ENCODE measurements at places on chromosomes 7 and 10. TPM values are rescaled to one million over a fixed set of nuclear protein-coding genes. Genes with fewer than 3 reads are reported as not detected.

DNA sequence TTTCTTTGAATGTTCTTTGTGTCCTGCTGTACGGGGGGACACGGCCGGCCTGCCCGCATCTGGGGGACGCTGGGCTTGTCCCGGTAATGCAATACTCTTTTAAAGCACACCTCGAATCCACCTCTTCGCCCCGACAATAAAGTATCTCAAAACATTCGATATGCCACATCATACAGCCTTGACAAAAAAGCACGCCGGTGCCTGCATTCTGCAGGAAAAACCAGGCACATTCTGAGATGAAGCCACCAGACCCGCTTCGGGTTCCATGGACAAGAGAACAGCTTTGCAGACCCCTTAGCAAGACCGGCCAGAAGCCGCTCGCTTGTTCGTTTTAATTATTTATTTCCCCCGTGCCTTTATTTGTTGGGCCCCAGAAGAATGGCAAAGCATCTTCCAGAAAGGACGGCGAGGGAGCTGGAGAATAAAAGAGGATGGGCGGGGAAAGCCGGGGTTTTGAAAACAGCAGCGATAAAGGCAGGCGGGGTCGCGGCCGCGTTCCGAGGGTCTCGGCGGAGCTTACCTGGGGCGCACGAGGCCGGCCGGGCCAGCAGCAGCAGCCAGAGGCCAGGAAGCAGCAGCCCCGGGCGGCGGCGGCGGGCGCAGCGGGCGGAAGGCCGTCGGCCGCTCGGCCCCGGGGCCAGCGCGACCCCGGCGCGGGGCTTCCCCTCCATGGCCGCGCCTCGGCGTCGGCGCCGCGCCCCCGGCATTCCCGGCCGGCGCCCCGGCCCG, 462 bp downstream of the KIAA1549 start:
- DNase-seq, result no peak

DNA sequence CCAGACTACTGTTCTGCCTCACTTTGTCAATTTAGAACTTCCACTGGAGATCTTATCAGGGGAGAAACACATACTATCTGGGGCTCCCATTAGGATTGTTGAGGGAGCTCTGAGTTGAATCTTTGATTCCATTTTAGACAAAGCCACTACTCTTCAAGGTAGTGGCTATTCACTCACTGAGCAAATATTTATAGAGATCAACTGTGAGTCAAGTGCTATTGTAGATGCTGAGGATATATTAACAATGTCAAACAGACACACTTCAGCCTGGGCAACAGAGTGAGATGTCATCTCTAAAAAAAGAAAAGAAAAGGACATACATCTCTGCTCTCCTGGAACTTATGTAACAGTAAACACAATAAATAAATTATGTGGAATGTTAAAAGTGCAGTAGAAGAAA, 315.3 kb downstream of the PTEN start:
- DNase-seq, result no peak

GRCh38 chr10:8539056-8539455, 484.6 kb downstream of the GATA3 start:
- DNase-seq, result no peak

DNA sequence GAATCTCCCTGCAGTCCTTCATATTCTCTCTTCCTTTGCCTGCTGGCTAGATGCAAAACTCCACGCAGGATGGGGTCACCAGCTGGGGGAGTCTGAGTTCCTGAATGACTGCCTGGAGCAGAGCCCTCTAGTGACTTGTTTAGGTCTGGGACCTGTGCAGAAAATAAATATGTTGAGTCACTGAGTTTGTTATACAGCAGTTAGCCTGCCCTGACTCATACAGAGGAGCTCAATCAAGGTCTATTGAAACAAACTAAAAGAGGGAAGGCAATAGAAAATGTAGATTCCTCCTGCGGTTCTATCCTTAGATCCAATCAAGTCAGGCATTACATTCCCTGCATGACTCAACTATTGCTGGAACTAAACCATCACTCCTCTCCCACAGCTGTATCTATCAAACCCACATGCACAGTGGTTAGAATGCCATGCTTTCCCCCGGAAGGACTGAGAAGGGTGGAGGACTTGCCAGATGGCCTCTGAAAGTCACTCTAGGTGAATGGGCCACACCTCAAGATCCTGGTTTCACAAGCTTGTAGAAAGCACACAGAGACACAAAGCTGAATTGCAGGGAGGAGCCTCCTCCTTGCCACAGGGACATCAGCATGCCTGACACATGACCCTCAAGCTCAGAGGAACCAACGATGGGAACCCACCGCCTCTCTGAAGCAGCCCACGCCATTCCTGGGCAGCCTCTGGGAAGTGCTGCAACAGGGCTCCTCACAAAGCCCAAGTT, 73.9 kb downstream of the SH3PXD2A start:
- DNase-seq, result no peak

The GFRA1 gene
- not detected for total RNA-seq

DNA sequence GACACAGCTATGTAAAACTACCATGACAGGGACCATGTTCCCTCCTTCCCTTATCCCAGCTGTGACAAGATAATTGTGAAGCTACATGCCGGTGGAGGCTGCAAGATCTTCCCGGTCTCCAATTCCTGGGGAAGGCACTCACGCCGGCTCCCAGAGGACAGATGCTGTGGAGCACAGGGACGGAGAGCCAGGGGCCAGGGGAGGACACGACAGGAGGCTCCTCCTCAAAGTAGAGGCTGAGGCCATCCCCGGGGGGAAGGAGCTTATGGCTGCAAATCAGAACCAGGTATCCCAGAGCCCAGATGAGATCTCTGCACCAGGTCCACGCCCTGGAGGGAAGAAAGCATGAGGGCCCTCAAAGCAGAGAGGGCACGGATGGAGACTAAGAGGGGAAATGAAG, 286.2 kb downstream of the TCERG1L start:
- no peak for DNase-seq

GRCh38 chr7:110839866-110840265, 251.1 kb upstream of the LRRN3 start:
- DNase-seq, result no peak

- no peak for DNase-seq
Observed at GRCh38 chr7:33774762-33775523, 130.4 kb upstream of the BMPER start.

DNA sequence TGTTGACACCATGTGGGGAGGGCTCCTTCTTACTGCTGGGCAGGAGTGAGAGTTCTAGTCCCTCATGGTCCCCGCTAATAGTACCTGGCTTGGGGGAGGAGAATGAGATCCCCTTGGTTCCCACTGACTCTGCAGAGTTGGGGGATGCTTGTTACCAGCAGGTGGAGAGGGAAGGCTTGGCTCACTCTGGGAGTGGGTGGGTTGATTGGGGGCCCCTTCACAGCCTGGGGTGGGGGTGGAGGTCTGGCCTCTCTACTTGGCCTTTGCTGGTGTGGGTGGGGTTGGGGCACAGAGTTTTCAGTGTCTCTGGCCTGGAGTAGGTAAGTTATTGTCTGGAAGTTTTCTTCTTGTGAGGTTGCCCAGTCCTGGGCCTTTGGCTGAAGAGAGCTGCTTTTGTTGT, 31.9 kb downstream of the ADCY1 start:
- no peak for DNase-seq

DNA sequence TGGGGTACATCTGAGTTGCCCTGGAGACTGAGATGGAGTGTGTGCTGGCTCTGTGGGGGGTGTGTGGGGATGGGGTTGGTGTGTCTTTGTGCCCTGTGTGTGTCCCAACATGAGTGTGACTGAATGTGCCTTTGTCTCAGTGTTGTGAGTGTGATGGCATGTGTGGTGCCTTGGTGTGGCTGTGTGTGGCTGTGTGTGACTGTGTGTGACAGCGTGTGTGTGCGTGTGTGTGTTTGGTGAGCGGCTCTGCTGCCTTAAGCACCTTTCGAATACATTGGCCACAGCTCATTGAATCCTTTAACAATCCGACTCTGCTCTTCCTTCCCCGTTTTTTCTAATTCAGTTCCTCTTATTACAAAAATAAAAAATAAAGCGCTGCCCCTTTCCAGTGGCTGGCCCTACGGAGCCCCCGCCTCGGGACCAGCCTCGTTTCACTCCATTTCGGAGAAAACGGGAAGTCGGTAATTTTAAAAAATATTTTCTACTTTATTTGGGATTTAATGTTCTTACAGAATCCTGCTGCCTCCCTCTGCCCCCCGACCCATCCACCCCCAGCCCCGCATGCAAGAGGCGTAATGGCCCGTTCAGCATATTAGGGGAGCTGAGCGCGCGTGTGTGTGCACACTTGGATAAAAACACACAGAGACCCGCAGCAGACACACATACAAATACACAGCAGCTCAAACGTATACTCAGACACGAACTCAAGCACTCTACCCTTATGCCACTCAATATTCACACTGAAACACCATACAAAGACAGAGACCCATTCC, 35.5 kb downstream of the HIF1AN start:
- DNase-seq, result no peak

- no peak for DNase-seq
Observed at GRCh38 chr10:79425074-79425532, 20.3 kb downstream of the ZCCHC24 start.

- peak; percentile 80 for DNase-seq
Observed at GRCh38 chr7:157568770-157569584, 232.2 kb downstream of the DNAJB6 start.

DNA sequence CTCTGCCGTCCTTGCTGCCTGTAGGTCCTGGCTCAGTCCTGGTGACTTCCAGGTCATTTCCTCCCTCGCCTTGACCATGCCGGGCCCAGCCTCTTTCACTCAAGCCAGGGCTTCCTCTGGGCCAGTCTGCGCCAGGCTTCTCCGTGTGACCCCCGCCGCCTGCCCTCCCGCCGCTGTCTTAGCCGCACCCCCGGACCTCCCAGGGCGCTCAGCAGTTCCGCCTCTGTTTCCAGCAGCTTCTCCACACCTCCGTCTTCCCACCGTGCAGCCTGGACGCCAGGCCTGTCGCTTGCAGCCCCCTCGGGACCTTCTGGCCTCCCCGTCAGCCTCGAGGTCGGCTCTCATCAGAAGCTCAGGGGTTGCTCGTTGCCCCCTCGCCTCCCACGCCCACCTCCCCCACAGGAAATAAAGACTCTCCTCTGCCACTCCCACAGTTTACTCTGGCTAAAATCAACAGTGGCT, 123.0 kb upstream of the FZD8 start:
- no peak for DNase-seq

- DNase-seq, result no peak
Observed at GRCh38 chr10:29669149-29669548, 34.4 kb upstream of the SVIL start.

DNA sequence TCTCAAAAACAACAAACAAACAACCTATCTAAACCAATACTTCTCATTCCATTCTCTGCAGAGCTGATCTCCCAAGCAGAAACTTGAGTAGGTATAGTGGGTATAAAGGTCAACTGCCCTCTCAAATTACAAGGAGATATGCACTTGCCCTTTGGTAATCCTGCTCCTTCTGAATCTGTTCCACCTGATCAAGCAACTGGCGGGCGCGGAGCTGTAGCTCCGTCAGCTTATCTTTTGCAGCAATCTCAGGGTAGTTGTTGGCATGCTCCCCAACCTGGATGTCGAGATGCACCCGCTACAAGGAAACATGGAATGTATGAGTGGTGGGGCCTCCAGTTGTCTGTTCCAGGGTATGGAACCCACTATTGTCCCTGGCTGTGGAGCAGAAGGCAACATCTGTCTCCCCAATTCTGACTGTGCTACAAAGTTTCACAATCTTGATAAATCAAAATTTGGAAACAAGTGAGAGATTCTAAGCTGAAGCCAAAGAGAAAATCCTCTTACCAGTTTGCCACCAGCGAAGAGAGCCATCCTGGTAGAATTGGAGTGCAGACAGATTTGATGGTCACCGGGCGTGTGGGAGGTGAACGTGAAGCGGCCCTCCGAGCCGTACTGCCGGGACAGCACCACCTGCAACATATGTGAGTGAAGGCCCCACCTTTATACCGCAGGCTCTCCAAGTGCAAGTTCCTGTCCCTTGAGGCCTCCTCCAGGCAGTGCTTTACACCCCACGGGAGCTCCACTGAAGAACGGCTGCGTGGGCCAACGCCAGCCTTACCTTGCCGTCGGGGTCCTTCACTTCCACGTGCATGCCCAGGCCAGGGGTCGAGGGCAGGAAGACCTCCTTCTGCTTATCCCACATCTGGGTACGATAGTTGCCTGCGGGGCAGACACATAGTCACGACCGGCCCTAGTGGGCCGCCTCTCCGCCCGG, 819 bp downstream of the TMED4 start:
- DNase-seq, result peak; percentile 71

DNA sequence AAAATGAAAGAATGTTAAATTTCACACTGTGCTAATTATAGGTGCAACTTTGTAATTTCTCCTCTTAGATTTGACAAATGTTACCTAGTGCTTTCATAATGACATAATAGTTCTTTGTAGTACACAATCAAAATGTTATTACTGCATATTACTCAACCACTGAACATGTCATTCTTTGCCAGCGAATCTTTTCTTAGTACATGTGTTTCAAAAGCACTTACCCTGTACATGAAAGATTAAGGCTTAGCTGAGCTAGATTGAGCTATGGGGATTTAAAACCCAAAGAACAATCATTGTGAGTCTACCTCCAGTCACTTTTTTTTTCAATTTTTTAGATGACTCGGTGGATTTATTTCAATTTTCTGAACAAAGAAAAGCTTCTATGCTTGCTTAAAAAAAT, 123.5 kb upstream of the FERD3L start:
- DNase-seq, result no peak

The PRSS2 gene
- total RNA-seq, result not detected

The TRPV5 gene
- total RNA-seq, result not detected

GRCh38 chr7:35714862-35715261, 19.9 kb upstream of the HERPUD2 start:
- DNase-seq, result no peak

- no peak for DNase-seq
Observed at GRCh38 chr10:48684792-48685623, at the start of gene WDFY4. TSS of gene WDFY4 (plus strand) at chr10:48684873. CDS start at chr10:48709733, 24,860 bp downstream.

- no peak for DNase-seq
Observed at GRCh38 chr7:54529568-54529967, 12.6 kb upstream of the VSTM2A start.

Measured in activated CD8-positive, alpha-beta T cell treated with anti-CD3 and anti-CD28 coated beads, Interleukin-2, amount 10 ng/mL, durations not matched to agents 7 days and 5 days (primary cell).